ENCODE measurements at places on chromosomes 2 and 18.

DNA sequence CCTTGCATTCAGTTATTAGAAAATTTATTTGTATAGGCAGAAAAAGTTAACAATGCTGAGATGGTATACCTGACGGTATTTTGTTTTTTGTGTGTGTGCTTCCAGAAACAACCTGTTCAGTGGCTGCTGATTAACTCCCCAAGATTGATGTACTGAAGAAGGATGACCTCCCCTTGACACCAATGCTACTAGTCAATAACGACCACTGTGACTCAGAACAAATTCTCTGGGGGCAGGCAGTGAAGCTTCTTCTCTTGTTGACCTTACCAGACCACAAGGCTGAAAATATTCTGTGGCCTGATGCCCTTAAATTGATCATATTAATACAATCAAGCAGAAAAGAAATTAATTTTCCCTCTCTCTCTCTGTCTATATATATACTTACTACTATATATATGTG, 1182.9 kb upstream of the CRIM1 start:
- no peak for DNase-seq

DNA sequence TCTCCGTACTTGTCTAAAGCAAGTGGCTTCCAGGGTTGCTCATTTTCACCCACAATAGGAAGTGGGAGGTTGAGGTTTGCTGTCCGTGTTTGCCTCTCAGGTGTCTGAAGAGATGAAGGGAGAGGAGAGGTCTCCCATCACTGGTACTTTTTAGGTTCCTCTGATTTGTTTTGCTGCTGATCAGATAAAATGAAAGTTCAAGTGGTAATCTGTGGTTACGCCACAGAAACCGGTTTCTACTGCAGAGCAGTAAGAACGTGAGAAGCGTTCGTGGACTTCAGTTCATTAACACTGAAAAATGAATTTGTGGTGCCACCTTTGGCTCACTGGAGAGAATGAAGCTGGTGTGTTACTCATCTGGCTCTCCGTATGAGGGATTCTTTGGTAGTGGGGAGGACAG, 118.2 kb downstream of the GBX2 start:
- DNase-seq, result no peak

GRCh38 chr2:113281910-113282746, 3.4 kb upstream of the PAX8 start:
- no peak for DNase-seq

GRCh38 chr18:45806226-45806625, 19.2 kb upstream of the SIGLEC15 start:
- no peak for DNase-seq

DNA sequence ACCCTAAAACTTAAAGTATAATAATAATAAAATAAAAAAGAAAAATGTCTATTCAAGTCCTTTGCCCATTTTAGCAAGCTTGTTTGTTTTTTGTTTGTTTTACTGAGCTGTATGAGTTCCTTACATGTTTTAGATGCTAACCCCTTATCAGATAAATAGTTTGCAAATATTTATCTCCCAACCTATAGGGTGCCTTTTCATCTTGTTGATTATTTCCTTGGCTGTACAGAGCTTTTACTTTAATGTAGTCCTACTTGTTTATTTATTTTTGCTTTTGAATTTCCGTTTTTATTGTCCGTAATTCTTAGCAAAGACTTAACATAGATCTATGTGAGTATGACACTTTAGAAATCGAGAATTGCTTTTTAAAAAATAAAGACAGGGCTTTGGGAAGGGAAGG, 17.8 kb downstream of the PXDN start:
- DNase-seq, result no peak

DNA sequence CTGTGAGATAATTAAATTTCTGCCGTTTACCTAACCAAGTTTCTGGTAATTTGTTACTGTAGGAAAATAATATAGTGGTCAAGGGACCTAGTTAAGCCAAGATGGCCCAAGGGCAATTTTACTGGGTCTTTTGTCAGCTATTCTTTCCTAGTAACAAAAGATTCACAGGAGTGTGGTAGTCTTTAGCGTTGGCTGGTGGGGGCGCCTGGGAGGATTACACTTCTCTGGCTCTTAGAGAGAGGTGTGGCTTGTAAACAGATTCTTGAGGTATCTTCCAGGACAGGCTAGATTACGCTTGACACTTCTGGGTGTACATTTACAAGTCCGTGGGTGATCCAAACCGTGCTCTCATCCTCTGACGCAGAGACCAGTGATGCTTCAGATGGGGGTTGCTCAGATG, 3.3 kb upstream of the ACOXL start:
- no peak for DNase-seq

- no peak for DNase-seq
These were observed 38.4 kb upstream of the ITGAV start for GRCh38 chr2:186551323-186552050.

GRCh38 chr2:44707945-44708660, 233.4 kb upstream of the SIX3 start:
- DNase-seq, result no peak

DNA sequence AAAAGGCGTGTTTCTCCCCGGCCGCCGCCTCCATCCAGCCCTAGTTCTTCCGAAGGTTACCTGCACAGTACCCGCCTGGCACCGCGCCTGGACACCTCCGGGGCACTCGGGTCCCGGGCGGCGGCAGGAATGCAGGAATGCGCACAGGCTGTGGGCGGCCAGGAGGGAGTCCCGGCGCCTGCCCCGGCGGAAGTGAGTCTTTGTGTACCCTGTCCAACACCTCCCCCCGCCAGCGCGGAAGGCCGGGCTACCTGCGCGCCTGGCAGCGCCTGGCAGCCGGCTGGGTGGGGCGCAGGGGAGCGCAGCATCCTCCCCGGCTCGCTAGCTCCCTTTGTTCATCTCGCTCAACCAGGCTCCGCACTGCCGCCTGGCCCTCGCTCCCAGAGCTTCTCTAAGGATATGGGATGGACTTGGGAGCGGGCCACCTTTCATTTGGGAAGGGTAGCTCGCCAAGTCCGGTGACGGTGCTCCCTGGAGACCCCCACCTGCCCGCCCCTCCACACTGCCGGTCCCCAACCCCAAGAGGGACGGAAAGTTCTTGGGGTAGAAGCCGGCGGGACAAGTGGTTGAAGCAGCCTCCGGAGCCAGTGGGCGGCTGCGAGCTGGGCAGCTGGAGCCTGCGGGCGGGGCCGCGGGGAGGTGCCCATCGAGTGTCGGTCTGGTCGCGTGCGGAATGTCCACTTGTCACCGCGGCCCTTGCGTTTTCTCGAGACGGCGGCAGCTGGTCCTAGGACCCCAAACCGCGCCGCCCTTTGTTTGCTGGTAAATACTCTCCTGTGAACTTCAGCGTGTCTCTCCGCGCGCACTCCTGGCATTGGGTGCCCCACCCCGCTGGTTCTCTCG, 1.2 kb upstream of the ST6GAL2 start:
- DNase-seq, result peak; percentile 81

GRCh38 chr18:39770399-39770798, 2184.6 kb upstream of the PIK3C3 start:
- DNase-seq, result no peak

DNA sequence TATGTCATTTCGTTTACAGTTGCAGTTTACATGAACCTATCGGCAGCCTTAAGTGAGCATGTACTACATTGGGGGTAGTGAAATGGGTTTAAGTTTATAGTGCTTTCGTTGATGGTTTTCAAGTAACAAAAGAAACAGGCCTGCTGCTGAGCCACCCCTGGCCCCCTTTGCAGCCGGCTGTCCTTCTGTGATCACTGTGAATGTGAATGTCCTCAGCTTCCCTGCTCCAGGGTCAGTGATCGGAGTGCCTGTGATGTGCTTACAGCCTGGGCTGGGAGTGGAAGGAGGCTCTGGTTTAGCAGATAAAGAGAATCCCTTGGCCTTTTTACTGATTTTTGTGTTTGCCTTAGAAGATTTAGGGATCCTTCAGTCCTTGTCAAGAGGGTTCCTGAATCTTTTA, 154.2 kb downstream of the FAM210A start:
- no peak for DNase-seq

- no peak for DNase-seq
These were observed 45.8 kb downstream of the DHX57 start for GRCh38 chr2:38829971-38830370.
